ENCODE measurements at places on chromosomes 6 and 20. TPM values are rescaled to one million over a fixed set of nuclear protein-coding genes. Genes with fewer than 3 reads are reported as not detected.

Gene SLC26A8
- total RNA-seq: not detected

Gene DPPA5
- not detected for total RNA-seq

Gene TSHZ2
- total RNA-seq: 1.4 TPM

Gene KIF25
- total RNA-seq: not detected

Gene SDC4
- total RNA-seq: 88.0 TPM

Gene BMP5
- not detected for total RNA-seq

Gene COL9A3
- total RNA-seq: not detected

Gene TGM3
- not detected for total RNA-seq

Gene BCAS4
- 23.7 TPM for total RNA-seq

Gene BFSP1
- 0.38 TPM for total RNA-seq

Gene GATA5
- not detected for total RNA-seq

Gene LHFPL5
- total RNA-seq: not detected

All from activated CD8-positive, alpha-beta memory T cell treated with anti-CD3 and anti-CD28 coated beads for 36 hours (primary cell).